ENCODE measurements at places on chromosomes 4 and X.

DNA sequence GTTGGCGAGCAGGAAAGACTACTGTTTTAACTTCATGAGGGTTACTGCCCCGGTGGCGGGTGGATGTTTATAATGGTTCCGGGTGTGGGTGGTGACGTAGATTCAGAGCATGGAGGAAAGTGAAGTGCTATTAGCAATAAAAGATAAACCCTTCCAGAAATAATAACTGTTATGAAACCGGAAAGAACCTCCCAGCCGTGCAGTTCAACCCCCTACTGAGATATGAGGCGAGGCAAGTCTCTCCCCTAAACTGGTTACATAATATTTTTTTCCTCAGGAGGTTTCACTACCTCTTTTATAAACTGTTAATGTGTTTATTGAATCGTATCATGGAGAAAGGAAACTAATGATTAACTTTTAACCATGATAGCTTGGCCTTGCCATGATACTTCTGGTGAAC is 33.9 kb upstream of the STIM2 start:
- DNase-seq: no peak

DNA sequence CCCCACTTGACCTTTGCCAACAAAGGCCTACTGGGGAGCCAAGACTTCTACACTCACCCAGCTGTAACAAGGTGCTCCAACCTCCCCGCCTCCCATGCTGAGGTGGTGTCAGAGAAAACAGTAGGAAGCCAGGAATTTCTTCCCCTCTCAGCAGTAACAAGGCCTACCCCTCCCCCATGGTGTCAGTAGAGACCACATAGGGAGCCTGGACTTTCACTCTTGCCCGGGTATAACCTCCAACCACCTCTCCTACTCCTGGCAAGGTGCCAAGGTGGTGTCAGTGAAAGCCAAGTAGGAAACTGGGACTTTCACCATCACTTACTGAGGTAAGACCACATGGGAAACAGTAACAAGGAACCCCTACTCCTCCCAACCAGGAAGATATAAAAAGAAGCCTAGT is 93.1 kb downstream of the SLC16A2 start:
- no peak for DNase-seq

DNA sequence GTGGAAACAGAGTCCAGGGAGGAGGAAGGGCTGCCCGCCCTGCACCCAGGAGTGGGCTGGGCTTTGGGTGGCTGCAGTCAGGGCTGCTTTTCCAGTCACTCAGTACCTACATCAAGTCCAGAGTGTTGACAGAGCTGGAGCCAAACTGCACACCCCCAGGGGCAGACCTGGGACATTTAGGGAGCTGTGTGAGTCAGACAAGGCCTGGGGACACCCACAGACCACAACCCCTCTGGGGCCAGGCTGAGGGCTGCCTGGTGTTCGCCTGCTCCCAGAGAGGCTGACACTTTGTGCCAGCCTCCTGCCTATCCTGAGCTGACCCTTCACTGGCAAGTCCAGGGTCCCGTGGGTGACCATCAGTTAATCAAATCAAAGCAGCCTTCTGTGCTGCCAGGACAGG is 240.0 kb downstream of the BCOR start:
- no peak for DNase-seq

DNA sequence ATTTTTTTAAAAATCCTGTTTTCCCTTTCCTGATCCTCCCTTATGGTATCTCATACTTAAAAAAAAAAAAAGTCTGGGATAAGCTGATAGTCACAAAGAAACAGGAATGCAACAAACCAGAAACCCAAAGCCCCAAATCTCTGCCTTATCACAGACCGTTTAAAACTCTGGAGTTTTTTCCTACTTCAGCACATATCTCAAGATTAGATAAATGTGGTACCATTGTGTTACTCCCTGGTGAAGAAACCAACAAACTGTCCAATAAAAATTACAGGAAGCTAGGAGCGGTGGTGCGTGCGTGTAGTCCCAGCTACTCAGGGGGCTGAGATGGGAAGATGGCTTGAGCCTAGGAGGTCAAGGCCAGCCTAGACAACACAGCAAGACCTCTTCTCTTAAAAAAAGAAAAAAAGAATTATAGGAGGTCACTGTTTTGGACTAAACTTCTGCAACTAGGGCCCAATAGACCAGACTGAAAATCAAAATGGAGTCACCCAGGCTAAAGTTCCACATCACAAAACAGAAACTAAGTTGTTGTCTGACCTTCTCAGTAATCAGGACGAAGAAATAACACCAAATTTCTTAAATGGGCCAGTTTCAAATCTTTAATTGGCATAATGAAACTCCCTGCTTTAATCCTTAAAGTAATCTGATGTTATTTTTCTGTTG is 51.9 kb downstream of the RBM47 start:
- no peak for DNase-seq

DNA sequence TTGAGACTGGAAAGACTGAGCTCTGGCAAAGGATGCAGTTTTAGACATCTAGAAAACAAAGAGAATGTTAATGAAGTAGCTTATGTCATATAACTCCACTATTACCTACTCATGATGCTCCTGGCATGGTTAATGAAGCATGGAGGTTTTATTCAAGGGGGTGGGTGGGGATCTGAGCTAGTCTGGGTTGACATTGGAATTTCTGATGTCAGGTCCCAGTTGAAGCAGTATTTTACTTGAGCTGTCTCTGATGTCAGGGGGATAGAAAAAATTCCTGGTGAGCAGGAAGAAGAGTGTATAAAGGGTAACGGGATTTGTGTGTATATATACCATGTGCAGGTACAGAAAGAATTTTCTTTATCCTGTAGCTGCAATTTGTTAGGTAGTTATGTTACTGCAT is 102.0 kb downstream of the ELOVL6 start:
- DNase-seq: no peak

- no peak for DNase-seq
Observed at GRCh38 chr4:40212674-40213527, 16.1 kb downstream of the RHOH start.

GRCh38 chr4:118752551-118752950 is 67.4 kb downstream of the METTL14 start:
- no peak for DNase-seq

GRCh38 chr4:156763511-156763910 is 208.1 kb downstream of the PDGFC start:
- DNase-seq: no peak

- DNase-seq: no peak
Observed at GRCh38 chrX:110308220-110308619, 9.7 kb downstream of the AMMECR1 start.

DNA sequence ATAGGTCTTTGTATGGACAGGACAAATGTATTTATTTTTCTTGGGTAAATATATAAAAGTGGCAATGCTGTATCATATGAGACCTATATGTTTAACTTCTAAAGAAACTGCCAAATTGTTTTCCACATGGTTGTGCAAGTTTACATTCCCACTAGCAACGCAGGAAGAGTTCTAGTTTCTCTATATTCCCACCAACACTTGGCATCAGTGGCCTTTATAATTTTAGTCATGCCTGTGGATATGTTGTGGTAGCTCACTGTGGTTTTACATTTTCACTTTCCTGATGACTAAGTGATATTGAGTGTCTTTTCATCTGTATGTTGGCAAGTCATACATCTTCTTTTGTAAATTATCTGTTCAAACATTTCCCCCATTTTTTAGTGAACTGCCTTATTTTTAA is 126.0 kb downstream of the EMCN start:
- no peak for DNase-seq

- no peak for DNase-seq
Observed at GRCh38 chr4:75040703-75041102, 107.8 kb downstream of the PARM1 start.

DNA sequence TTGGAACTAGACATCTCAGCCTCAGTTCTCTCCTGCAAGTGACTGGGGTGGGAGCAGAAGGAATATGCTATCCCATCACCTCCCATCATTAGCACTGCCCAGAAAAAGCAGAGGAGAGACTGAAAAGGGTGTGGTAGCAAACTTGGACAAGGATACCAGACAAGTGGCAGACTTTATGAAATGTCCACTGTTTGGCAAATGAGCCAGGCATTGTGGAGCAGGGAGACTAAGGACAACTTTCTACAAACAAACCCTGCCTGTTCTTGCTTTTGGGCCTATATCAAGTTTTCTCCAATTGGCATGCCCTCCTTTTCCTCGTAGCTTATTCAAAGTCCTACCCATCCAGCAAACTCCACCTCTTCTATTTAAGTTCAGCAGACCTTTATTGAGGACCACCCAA is 41.6 kb downstream of the ZCCHC12 start:
- DNase-seq: no peak

DNA sequence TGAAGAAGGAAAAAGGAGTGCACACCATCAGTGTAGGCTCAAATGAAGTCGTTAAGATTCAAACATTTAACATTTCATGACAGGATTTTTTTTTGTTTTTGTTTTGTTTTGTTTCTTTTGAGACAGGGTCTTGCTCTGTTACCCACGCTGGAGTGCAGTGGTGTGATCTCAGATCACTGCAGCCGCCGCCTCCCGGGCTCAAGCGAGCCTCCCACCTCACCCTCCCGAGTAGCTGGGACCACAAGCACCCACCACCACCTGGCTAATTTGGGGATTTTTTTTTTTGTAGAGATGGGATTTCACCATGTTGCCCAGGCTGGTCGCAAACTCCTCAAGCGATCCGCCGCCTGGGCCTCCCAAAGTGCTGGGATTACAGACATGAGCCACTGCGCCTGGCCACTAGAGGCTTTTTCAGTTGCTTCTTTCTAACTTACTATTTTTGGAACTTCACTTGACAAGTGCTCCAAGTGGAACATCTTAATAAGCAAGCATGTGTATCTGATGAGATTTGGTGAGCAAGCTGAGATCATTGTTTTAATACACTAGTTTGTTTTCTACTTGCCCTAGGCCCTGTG is 78.9 kb upstream of the CNKSR2 start:
- no peak for DNase-seq

- no peak for DNase-seq
Observed at GRCh38 chrX:100072336-100072735, 337.7 kb downstream of the PCDH19 start.

- DNase-seq: no peak
Observed at GRCh38 chrX:99421796-99422195, 988.3 kb downstream of the PCDH19 start.

DNA sequence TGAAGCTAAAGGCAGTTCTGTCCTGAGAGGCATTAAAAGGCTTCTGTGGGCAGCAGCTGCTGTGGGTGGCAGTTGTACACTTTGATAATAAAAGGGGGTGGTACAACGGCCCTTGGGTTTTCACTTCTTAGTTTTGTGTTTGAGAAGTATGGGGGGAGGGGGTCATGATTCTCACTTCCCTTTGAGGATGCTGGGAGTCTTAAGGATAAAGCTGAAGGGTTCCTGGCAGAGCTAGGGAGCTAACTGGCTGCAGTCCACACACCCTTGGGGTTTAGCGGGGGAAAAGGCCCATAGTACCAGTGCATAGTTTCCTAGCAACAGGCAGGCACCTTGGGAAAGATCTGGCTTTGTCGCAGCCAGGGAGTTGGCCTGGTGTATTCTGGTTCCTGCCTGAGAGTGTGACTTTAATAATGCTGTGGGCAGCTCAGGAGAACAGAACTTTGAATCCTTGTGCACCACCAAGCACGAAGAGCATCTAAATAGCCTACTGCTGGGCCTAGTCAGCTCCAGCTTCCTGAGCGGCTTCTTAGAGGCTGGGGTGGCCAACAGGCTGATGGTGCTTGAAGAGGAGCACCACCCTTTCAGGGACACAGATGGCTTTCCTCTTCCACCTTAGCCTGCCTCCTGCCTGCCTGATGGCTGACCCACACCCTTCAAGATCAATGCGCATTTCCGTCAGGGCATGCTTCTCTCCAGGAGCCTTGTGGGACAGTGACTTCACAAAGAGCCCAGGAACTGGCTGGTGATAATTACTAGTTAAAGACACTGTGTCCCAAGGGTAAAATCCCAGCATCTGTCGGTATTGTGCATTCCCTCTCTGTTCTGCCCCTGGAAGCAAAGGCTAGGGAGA is 12.5 kb downstream of the ZBTB33 start:
- no peak for DNase-seq

GRCh38 chrX:22060415-22061280 is 28.5 kb downstream of the PHEX start:
- peak; percentile 1 for DNase-seq

- DNase-seq: no peak
Observed at GRCh38 chrX:50838820-50839600, 25.0 kb upstream of the SHROOM4 start.

- no peak for DNase-seq
Observed at GRCh38 chrX:23504540-23504884, 162.8 kb upstream of the PRDX4 start.

- DNase-seq: no peak
Observed at GRCh38 chr4:20298986-20299385, 47.3 kb downstream of the SLIT2 start.

GRCh38 chrX:23168291-23168690 is 166.4 kb upstream of the PTCHD1 start:
- no peak for DNase-seq

DNA sequence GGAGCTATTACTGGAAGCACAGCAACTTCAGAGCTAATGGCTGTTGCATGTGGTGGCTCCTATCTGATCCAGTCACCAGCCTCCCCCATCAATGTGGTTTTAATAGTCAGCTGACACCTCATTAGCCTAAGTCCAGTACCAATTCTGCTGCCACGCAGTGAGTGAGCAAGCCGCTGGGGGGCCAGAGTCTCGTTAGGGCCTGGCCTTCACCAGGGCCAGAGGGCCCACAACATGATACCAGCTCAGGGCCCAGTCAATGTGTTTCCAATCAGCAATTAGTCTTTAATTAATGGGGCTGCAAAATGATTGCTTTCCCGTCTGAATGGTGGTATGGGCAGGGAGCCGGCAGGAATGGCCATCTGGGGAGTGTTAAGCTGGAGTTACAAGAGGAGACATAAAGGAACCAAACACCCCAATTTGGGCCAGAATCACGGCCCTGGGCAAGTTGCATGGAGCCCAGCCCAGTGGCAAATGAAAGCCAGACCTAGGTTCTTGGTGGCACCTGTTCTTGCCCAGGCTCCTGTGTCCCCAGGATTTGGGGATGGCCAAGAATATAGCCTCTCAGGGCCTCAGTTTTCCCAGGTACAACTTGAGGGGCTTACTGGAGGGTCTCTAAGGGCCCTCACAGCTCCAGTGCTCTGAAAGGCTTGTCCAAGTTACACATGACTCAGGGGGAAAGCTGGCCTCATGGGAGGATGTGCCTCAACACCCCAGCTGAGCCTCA is 119.2 kb downstream of the EFNB1 start:
- no peak for DNase-seq

DNA sequence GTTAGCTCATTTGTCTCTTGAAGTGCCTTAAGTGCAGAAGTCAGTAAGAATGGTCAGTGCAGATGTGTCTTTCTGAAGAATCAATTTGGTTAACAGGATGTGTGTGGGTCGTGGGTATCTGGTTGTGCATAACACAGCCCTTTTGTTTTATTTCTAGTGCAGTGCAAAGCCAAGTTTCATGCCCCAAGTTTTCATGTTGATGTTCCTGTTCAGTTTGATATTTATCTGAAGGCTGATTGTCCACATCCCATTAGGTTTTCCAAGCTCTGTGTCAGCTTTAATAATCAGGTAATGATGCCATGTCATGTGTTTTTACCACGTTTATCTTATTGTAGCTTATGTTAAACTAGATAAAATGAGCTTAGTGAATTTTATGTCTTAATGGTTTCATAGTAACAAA is 27.4 kb downstream of the TRAPPC11 start:
- no peak for DNase-seq

- no peak for DNase-seq
Observed at GRCh38 chrX:66013194-66013816, 26.6 kb downstream of the VSIG4 start.

GRCh38 chr4:52201715-52202114 is 150.6 kb downstream of the SPATA18 start:
- DNase-seq: no peak
